ENCODE measurements at places on chromosomes 3 and 15. TPM values are rescaled to one million over a fixed set of nuclear protein-coding genes. Genes with fewer than 3 reads are reported as not detected.

DNA sequence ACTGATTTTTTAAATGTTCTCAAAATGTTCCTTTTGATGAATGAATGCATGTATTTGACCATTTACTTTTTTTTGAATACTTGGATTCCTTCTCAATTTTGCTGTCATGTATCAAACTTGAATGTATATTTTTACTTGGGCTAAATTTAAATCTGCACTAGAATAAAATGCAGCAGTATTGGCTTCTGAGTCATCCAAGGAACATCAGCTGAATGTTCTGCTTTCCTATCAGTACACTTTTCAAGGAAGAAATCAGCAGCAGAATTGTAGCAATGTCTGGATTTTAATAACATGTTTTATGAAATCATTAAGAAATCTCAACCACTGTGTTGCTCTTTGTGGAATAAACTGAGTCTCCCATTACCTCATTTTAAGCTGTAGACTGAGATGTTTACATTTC, 57.0 kb upstream of the COL6A6 start:
- no peak for DNase-seq
- H3K4me3 ChIP-seq = no peak overlapping the region
- H3K4me1 ChIP-seq = no peaks in the 10 kb centered on the region
- H3K27ac ChIP-seq = no peak overlapping the region
- no peaks in the 10 kb centered on the region for H3K36me3 ChIP-seq

DNA sequence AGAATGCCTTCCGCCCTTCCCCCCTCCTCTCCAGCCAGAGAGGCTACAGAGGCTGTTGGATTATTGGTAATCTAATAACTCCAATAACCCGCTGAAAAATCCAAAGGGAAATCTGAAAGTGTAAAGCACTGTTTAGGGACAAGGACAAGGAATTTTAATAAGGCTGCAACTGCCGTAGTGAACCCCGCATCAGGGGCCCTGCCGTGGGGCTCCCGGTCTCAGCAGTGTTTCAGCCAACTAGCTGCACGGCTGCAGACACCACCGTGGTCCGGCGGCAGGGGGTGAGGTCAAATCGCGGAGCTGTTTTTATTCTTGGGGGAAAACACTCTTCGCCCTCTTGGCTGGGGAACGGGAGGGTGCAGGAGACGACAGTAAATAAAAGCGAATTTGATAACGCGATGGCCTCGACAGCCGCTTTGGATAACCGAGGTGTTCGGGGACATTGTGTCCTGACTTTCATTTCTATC, 6.1 kb downstream of the BCL6 start:
- DNase-seq = no peak
- H3K4me1 ChIP-seq = peaks cover 13% of the 10 kb centered on the region
- peak overlapping the region; percentile 34 for H3K4me3 ChIP-seq
- no peaks in the 10 kb centered on the region for H3K27me3 ChIP-seq
- peak overlapping the region; percentile 52 for H3K27ac ChIP-seq

RAB6B gene
- 3.2 TPM for total RNA-seq

LMCD1 gene
- total RNA-seq = 23.9 TPM

GRCh38 chr3:192550356-192550755, 177.0 kb downstream of the FGF12 start:
- H3K4me3 ChIP-seq = no peak overlapping the region
- no peaks in the 10 kb centered on the region for H3K27me3 ChIP-seq
- no peak for DNase-seq
- H3K4me1 ChIP-seq = no peaks in the 10 kb centered on the region

All from Caco-2 (cell line).